ENCODE measurements at places on chromosomes 2 and 18.

DNA sequence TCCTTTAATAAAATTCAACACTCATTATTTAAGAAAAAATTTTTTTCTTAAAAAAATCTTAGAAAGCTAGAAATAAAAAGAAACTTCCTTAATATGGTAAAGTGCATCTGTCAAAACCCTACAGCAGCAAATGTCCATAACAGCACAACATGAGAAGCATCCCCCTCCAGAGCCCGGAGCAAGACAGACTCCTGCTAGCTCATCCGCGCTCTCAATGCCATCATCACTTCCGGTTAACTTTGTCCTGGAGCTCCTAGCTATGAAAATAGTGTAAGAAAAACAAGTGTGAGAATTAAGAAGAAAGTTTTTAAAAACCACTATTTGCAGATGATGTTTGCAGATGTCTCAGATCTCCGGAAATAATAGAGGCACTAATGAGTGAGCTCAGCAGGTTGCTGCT is 103.1 kb downstream of the TEX51 start:
- no peak for DNase-seq

- no peak for DNase-seq
Measured at GRCh38 chr2:60000686-60001085, 552.8 kb downstream of the BCL11A start.

GRCh38 chr18:25516121-25516520 is 164.2 kb upstream of the ZNF521 start:
- no peak for DNase-seq

- no peak for DNase-seq
Measured at GRCh38 chr2:9722451-9722850, 91.7 kb upstream of the YWHAQ start.

- no peak for DNase-seq
Measured at GRCh38 chr2:18510775-18511174, 49.7 kb downstream of the RDH14 start.

- DNase-seq = no peak
Measured at GRCh38 chr2:37501113-37501512, 156.7 kb downstream of the QPCT start.

DNA sequence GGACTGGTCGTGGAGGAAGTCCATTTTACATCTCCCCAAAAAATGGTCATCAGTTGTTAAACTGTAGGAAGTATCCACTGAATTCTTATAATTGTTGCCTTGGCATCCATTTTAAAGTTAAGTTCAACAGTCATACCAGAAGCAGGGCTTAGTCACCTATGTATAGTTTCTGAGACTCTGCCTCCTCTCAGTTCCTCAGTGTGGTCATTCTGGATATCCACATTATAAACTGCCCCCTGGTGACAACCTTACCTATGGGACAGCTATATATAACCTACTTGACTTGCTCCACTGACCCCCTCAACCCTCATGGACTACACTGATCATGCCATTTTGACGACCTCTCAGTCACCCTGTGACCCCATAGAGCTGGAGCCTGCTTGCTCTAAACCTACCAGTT is 617.0 kb downstream of the LRP1B start:
- no peak for DNase-seq

DNA sequence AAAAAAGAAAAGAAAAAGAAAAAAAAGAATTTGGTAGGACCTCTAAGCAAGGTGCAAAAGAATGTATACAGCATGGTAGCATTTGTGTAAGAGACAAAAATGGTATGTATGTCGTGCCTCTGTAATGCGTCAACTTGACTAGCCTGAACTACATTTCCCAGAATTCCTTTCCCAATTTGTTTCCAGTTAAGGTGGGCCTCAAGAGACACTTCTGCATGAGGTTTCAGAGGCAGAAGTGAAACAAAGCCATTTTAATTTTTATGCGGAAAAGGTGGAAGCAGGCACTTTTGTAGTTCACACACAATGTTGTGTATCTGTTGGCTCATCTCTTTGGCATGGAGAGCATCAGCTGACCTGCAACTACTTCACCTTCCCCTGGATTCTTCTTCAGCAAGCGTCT is 56.5 kb upstream of the PAPOLG start:
- no peak for DNase-seq

- DNase-seq = no peak
Measured at GRCh38 chr2:132542953-132543569, 126.5 kb downstream of the GPR39 start.

DNA sequence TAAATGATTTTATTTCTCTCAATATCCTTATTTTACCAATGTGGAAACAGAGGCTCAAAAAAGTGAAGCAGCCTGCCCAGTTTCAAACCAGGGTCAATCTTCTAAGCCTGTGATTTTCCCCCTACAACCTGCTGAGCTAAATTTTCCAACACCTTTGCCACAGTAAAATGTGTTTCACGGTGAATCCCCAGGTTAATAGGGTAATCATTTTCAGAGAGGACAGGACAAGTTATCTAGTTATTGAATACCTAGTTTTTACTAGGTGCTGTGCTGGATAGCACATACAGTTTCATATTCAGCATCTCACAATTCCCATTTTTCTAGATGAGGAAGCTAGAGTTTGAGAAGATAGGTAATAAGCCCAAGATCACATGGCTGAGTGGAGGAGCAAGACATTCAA is 236.6 kb downstream of the PTH2R start:
- DNase-seq = no peak

GRCh38 chr2:227488045-227488444 is 16.1 kb downstream of the AGFG1 start:
- DNase-seq = no peak

DNA sequence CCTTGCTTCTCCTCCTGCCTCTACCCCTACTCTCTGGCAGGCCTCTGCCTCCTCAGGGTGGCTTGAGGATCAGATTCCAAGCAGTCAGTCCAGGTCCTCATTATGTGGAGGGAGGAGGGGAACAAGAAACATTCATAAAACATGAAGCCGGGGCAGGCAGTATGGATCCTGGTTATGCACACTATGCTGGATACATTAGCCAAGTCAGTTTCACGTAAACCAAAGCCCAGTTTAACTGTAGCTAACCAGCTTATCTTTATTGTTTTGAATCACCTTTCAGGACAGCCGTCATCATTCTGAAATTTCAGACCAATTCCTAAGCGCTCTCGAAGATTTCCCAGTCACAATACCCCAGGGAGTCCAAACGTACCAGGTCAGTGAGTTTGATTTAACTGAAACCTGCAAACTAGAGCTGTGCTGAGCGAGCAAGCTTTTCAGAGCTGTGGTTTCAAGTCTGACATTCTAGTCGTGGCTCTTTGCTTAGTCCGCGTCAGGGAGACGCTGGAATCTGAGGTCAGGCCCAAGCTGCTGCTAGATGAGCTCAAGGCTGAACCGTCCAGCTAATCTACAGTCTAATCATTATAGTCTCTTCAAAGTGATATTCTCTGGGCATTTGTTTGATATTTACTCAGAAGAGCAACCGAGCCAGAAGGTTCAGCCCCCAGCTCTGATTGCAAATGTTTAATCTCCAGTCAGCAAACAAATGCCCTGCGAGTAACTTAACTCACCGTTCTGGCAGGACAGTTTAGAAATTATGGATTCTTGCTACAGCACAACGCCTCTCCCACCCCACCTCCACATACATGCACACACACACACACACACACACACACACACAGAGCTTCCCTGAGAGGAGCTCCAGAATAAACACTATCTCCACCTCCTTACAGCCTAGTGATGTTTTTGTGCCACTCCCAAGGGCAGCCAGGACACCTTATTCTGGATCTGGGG is 63.8 kb upstream of the BZW1 start:
- no peak for DNase-seq

- DNase-seq = no peak
Measured at GRCh38 chr2:219731173-219731572, 103.7 kb downstream of the SLC4A3 start.

- DNase-seq = no peak
Measured at GRCh38 chr2:212900715-212901114, 250.7 kb downstream of the IKZF2 start.

- no peak for DNase-seq
Measured at GRCh38 chr2:37080689-37081088, 3.5 kb downstream of the HEATR5B start.

GRCh38 chr2:176118601-176119339 is 2.2 kb downstream of the HOXD10 start:
- peak; percentile 72 for DNase-seq

GRCh38 chr2:235716875-235717496 is 223.1 kb downstream of the AGAP1 start:
- no peak for DNase-seq

- no peak for DNase-seq
Measured at GRCh38 chr2:98483257-98483861, 38.7 kb downstream of the INPP4A start.

- DNase-seq = peak; percentile 50
Measured at GRCh38 chr2:193584522-193584938, 1389.8 kb upstream of the TMEFF2 start.

- DNase-seq = no peak
Measured at GRCh38 chr2:96551605-96552314, 15.2 kb downstream of the ARID5A start.

DNA sequence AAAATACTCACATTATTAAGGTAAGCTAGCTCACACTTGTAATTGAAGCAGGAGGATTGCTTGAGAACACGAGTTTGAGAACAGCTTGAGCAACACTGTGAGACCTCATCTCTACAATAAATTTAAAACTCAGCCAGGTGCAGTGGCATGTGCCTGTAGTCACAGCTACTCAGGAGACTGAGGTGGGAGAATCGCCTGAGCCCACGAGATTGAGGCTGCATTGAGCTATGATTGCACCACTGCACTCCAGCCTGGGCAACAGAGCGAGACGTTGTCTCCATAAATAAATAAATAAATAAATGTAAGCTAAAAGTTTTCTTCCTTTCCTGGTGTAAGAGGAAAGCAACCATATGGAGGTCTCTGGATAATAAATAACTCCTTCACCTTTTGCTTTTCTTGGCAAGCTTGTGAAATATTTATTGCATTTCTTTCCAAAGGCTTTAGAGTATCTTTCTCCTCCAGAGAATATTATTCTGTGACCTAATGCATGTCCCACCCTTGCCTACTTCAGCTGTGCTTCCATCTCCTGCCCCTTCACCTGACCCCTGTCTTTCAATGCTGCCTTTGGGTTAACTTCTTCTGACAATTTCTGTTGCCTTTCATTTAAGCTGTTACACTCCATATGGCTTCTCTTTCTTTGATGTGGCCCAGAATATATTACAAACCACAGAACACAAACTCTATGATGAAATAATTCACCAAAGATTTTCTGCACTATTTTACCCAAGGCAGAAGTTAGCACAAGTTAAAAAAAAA is 280.7 kb upstream of the RND3 start:
- no peak for DNase-seq

DNA sequence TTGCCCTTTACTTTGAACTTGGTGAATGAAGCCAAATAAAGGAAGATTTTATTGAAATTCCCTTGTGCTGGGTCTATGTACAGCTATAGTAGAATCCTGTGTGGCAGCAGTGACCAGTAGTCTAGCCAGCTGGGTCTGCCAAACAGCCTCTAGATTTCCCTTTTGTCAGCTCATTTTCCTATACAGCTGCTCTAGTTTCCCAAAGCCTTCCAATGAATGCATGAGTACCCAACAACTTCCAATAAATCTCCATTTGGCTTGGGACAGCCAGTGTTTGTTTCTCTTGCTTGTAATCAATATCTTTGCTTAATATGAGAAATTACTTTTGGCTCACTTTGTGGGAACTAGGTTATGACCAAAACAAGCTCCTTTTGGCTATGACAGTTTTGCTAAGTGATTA is 43.6 kb downstream of the SCN9A start:
- DNase-seq = no peak

DNA sequence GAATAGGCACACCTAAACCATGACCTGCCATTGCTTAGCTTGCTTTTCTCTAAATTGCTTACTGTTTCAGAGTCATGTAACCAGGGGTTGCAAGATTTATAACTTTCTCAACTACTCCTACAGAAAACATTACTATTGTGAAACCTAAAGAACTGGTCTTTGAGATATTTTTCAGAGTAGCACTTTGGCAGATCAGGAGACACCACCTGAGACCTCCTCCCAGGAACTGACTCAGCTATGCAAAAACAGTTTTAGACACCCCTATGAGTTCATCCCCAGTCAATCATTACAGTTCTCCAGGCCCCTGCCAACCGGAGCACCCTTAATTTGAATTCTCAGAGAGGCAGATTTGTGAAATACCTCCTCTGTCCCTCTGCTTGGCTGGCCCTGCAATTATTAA is 80.3 kb downstream of the MBOAT2 start:
- DNase-seq = no peak

DNA sequence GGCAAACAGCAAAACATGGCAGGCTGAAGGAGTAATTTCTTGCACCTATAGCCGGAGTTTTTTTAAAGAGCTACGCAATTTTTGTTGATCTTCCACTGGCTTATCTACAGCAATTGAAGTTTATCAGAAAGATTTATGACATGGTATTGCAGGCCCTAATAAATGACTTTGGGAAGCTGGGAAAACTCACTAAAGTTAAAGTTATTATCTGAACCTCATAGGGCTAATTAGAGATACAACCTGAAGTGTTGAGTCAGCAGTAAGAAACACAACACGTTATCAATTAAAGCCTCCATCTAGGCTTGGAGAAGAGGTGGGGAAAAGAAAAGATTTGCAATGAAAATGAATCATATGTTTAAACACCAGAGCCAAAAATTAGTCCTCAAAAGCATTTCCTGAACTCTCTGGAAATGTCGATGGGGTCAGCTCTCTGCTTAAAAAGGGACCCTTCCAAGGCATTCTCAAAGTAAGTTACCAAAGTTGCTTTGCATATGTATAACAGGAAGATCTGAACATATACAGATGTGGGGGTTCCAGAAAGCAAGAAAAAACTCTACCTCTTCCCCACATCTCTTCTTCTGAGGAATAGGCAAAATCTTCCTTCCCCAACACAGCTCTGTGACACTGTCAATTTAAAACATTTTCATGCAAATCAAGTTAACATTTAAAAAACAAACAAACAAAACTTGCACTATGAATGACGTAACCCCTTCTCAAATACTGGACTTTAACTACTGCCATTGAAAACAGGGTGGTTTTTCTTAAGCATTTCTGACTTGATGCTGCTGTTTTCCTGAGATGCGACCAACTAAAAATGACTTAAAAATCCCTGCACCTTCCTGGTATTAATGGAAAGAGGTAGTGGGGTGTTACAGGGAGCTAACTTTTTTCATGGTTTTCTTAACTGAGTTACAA is 915.6 kb downstream of the NRXN1 start:
- DNase-seq = no peak

GRCh38 chr2:238098901-238099713 is 1.0 kb upstream of the ESPNL start:
- no peak for DNase-seq

DNA sequence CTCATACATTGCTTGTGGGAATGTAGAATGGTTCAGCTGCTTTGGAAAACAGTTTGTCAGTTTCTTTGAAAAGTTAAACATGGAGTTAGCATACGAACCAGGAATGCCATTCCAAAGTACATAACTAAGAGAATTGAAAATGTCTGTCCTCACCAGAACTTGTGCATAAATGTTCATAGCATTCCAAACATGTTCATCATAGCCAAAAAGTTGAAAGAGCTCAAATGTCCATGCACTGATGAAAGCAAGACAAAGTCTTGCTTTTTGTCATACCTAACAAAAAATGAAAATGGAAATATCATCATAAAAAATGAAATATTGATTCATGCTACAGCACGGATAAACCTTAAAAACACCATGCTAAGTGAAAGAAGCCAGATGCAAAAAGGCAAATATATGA is 408.8 kb upstream of the UBE2E3 start:
- DNase-seq = no peak
